ENCODE measurements at places on chromosomes 5 and 9. TPM values are rescaled to one million over a fixed set of nuclear protein-coding genes. Genes with fewer than 3 reads are reported as not detected.

CD72 gene
- total RNA-seq, result 3.3 TPM

CCL28 gene
- 4.0 TPM for total RNA-seq

PROB1 gene
- total RNA-seq, result 11.2 TPM

GABRA6 gene
- total RNA-seq, result not detected

CA9 gene
- 0.70 TPM for total RNA-seq

FBLL1 gene
- 2.0 TPM for total RNA-seq

LVRN gene
- 2.6 TPM for total RNA-seq

GPR150 gene
- total RNA-seq, result not detected

PDE8B gene
- 5.1 TPM for total RNA-seq

CLIC3 gene
- total RNA-seq, result 2.5 TPM

TMEM245 gene
- 79.6 TPM for total RNA-seq

CSF1R gene
- 39.5 TPM for total RNA-seq

LSM11 gene
- 6.9 TPM for total RNA-seq

SPATA31C1 gene
- total RNA-seq, result 0.18 TPM

CORO2A gene
- 1.4 TPM for total RNA-seq

ABLIM3 gene
- total RNA-seq, result 5.7 TPM

LMX1B gene
- total RNA-seq, result 4.1 TPM

SEMA5A gene
- total RNA-seq, result 45.6 TPM

IFNK gene
- total RNA-seq, result not detected

DRD1 gene
- total RNA-seq, result not detected

FAM163B gene
- total RNA-seq, result 2.7 TPM

IRX1 gene
- total RNA-seq, result 50.3 TPM

EIF4E1B gene
- total RNA-seq, result not detected
